Cardiac muscle cell (in vitro differentiated cells and primary cell): ENCODE measurements at places on chromosomes 1 and 21. TPM values are rescaled to one million over a fixed set of nuclear protein-coding genes. Genes with fewer than 3 reads are reported as not detected.

DNA sequence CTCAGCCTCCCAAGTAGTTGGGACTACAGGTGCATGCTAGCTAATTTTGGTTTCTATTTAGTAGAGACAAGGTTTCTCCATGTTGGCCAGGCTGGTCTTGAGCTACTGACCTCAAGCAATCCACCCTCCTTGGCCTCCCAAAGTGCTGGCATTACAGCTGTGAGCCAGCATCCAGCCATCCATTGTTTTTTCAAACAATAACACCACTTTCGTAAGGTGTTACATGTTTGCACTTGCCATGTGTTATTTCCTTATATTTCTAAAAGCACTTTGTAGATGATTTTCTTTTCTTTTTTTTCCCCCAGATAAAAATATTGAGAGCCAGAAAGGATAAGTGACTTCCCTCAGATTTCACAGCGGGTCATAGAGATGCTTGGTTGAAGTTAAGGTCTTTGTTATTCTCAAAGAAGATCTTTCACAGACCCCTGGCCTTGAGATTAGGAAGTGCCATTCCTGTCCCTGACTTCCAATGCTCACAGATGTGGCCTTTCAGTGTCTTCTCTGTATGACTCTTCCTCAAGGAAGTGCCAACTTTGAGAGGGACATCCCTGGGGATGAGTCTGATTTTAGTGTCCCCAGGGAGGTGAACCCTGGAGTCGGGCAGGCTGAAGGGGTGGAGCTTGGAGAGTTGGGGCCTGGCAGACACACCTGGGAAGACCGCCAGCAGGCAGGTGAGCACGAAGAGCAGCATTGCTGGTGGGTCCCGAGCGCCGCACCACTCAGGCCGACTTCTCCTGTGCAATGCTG lies 6.3 kb downstream of the PIGR start:
- DNase-seq = no peak

- no peak for DNase-seq
Measured at GRCh38 chr1:235009561-235010306, 118.9 kb downstream of the TOMM20 start.

The BCL10 gene
- 11.7 and 12.8 TPM in 2 replicates for total RNA-seq

DNA sequence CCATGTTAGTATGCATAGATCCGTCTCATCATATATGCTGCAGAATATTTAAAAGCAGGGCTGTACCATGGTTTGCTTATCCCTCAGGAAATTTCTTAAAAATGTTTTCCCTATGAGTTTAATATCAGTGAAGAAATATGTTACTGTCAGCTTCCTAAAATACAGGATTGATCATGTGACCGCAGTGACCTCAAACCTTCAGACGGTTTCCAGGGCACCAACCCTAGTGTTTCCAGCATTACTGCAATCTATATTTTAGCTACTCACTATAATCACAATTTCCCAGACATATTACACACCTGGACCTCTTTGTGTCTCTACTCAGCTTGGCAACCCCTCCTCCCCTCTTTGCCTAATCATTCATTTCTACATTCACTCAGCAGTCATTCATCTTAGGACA lies 7.7 kb upstream of the SDHB start:
- DNase-seq = no peak

DNA sequence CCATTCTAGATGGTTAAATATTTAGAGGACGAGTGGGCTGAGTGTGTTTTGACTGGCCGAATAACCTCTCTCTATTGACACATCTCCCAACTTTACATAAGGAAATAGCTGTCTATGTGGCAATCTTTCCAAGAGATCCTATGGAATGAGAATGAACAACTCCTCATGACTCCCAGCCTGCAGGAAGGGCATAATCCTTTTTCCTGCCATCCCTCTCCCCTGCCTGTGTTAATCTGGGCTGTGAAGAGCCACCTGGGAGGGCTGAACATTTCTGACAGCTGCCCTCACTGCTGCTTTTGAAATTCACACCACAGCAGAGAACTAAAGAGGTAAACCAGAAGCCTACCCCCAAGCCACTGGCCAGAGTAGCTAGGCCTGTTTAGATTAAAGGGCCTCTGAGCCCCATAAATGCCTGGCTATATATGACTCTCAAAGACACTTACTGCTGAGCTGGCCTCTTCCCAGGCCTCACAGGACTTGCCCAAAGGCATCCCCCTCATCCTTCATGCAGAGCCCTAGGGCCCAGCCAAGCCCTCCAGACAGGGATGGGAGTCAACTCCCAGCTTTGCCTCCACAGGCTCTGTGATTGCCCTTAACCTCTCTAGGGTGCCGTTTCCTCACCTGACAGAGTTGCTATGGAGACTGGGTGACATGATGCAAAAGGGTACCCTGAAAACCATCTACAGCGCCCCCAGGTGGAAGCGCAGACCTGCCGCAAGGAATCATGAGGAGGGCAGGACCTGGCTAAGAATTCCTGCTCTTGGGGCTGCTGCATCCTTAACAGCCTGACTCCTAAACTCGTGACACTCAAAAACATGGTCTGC lies 42.0 kb upstream of the LDLRAP1 start:
- peak; percentile 65 for DNase-seq

GRCh38 chr1:85467929-85468540 lies 3.1 kb upstream of the DDAH1 start:
- DNase-seq = no peak

The LPAR3 gene
- 8.9 and 11.1 TPM in 2 replicates for total RNA-seq

- peak; percentile 73 for DNase-seq
Measured at GRCh38 chr1:182595641-182596240, 6.7 kb upstream of the RNASEL start.

The PTAFR gene
- 0.07 and 0.09 TPM in 2 replicates for total RNA-seq

- DNase-seq = no peak
Measured at GRCh38 chr1:116179964-116180363, 68.8 kb downstream of the MAB21L3 start.

- DNase-seq = no peak
Measured at GRCh38 chr1:150371110-150371509, 7.2 kb downstream of the RPRD2 start.
